ENCODE measurements at places on chromosomes 5 and 9.

DNA sequence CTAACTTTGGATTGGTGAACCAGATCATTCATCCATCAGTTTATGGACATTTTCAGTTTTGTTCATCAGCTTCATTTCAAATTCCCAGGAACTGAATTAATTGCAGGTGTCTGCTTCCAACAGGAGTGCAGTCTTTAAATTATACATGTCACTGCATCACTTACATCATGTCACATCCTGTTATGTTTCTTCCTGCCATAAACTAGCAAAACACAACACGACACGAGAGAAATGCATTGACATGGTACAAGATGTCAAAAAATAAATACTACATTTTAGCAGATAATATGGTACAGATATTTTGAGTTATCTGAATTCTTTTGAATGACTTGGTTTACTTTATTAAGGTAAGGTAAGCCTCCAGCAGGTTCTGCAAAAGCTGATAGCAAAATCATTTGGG is 415.5 kb downstream of the NR2F1-AS1 start:
- no peak for DNase-seq

GRCh38 chr5:149143470-149143869 is 2.2 kb downstream of the ABLIM3 start:
- no peak for DNase-seq

GRCh38 chr5:29882036-29882435 is 1311.5 kb upstream of the CDH6 start:
- no peak for DNase-seq

DNA sequence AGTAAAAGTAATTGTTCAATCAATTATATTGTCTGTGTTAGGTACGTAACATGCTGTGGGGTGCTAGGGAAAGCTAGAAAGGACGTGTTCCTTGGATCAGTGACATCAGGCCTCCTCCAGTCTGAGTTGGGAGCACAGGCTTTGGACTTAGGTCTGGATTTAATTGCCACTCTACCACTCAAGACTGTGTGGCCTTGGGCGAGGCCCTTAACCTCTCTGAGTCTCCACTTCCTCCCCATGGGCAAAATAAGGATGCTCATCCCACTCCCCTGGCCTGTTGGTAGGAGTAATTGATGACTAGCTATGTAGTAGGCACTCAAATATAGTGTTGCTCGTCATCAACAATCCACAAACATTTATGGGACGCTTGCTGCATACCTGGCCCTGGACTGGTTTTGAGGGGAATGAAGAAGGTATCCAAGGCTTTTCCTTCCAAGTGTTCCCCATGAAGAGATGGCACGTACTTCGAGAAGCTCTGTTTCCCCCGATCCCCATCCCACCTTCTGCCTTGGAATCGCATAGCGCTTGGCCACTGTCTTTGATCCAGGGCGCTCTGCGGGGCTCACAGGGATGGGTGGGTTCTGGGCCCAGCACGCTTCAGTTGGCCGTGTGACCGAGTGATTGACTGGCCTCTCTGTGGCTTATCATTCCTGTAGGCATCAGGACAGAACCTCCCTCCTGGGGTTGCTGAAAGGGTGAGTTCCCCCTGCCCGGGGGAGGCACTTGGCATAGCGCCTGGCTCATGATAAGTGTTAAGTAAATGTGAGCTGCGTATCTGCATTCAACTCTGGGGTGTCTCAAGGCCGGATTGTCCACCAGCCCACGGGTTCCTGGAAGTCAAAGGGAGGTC is 8.1 kb downstream of the FGF18 start:
- DNase-seq: no peak

Measured in NCI-H1417 treated with DMSO at 0.1 percent for 48 hours (cell line).